ENCODE measurements at places on chromosomes 6 and 20.

- no peak for DNase-seq
These were observed 58.5 kb downstream of the PCNA start for GRCh38 chr20:5061213-5061612.

GRCh38 chr6:142444376-142444775 is 142.6 kb downstream of the ADGRG6 start:
- no peak for DNase-seq

DNA sequence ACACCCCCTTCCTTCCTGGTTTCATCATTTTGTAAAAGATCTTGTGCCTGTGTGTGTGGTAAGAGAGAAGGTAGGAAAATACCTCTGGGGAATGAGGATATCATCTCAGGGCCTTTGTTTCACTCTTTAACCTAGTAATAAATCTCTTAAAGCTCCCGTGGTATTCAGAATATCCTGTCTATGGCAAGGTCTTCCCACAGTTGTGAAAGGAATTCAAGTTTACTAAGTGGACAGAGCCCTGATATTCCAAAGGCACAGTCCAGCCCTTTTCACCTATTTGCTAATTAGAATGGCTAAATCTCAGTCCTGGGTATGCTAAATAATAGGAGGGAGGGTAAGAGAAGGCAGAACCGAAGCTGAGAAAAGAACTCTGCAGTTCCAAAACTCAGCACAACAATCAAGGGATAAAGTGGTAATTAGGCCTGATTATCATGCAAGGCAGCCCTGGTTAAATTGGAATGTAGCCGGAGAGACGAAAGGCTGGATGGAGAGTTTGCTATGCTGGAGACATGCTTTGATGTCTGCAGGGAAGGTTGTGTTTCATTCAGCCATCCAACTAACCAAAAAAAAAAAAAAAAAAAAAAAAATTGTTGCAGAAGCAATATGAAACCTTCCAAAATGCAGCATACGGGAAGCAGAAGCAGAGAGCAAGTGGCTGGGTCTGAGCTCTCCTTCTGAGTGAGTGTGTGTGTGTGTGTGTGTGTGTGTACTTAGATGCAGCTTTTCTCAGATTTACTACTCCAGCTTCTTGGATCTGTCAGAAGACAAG is 28.5 kb upstream of the PIM1 start:
- no peak for DNase-seq

DNA sequence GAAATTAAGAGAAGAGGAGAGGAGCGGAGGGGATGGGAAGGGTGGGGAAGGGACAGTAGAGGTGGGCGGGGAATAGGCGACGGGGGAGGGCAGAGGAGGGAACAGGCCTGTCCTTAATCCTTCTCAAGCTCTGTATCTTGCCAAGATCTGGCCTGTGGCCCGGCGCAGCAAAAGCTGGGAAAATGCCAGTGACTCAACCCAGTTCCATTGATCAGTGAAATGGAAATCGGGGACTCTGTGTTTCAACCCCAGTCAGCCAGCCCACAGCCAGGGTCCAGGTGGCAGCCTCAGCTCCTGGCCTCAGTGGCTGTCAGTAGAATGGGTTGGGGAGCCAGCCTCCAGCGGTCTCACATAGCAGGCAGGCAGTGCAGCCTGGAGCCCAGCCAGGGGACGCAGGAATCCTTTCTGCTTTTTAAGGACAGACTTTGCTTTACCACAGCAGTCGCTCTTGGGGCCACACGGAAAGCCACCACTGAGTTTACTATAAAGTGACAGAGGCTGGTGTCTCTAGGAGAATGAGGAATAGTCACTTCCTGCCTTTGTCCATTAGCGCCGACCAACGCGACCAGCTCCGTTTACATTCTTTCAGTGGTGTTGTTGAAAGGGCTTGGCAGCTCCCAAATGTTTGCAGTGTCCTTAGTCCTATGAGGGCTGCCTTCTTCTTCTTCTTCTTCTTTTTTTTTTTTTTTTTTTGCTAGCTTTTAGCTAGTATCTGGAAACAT is 128.0 kb downstream of the RIN2 start:
- DNase-seq, result no peak

- DNase-seq, result no peak
These were observed 25.0 kb downstream of the FOXP4 start for GRCh38 chr6:41571021-41571780.

DNA sequence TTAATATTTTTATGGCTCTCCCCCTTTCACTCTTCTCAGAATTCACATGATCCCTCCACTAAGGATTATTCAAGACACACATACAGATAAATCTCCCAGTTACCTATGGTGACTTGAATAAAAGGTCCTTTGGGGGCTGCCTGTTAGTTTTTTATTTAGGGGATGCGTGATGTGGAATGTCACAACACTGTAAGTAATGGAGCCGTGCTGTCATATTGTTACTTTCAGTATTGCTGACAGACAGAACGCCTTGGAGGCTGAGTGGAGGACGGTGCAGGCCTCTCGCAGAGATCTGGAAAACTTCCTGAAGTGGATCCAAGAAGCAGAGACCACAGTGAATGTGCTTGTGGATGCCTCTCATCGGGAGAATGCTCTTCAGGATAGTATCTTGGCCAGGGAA is 291.7 kb downstream of the UTRN start:
- no peak for DNase-seq

DNA sequence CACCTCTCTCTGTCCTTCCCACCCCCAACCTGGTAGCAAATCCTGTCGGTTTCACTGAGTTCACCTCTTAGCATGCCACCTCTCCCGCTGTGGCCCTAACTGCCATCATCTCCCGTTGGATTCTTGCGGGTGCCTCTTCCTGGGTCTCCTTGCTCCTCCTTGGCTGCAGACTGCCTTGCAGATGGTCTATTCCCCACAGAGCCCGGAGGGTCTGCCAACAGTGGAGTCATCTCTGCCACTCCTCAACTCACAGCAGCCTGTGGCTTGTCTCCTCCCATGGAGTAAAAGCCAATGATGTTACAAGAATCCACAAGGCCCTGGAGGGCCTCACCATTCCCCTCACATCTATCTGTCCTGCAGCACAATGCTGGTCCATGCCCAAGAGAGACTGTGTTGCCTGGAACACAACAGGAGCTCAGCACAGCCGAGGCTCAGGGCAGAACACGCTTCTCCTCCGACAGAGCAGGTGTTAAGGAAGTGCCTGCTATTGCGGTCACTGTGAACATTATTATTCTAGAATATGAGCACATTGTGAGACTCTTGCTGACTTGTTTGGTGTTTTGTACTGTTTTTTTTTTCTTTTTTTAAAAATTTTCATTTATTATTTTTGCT is 241.8 kb upstream of the SULF2 start:
- DNase-seq, result no peak

Data from stimulated activated naive CD8-positive, alpha-beta T cell treated with anti-CD3 and anti-CD28 coated beads, Interleukin-15, amount 100 ng/mL, for 72 hours (primary cell).